ENCODE measurements at places on chromosomes 2 and 18.
A peak's percentile ranks its signal among the peaks of the same experiment; 100 is the strongest.

- no peak for DNase-seq
Measured at GRCh38 chr18:7023063-7023580, 94.5 kb downstream of the LAMA1 start.

DNA sequence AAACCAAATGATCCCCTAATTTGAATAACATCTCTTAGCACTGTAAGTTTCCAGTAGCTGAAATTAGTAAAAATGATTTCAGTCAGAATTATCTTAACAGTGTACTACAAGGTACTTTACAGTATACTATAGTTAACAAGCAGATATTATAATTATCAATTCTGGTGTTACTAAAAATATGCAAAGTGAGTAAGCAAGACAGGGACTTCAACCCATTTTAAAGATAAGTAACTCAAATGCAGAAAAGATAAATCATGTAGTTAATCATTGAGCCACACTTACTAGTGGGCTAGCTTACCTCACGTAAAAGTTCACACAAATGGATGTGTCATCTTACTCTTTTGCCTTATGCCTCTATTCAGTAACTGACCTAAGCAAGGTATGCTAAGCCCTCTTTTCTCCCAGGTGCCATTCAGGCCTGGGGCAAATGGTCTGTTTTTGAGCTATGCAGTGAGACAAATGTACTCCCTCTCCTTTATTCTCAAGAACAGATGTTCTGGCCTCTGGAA, 101.0 kb downstream of the NBAS start:
- no peak for DNase-seq

DNA sequence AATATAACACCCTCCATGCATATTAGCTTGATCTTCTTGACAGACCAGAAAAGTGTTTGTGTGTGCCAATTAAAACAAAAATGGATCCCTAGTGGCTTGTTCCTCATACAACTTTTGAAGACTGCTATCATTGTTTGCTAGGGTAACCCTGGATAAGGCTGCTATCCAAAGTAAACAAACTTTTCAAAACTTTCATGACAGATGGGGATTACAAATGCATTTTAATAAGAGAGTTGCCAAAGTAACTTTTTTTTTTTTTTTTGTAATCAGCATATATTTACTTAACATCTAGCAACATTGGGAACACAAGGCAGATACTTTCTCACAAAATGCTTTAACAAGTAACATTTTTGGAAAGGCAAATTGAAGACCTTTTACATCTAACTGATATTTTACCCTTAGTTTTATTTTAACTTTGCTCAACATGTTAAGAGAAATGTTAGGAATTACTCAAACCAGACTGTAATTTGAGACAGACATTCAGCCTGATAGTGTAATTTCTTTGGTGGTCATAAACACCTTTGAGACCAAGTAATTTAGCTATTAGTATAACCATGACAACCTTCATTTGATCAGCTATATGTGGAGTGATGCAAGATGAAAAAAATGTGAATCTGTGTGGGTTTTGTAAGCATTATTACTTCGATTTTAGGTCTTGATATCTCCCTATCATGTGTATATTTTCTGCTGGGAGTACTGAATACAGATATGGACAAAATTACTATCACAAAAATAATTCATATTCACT, 300.9 kb downstream of the ARHGAP15 start:
- peak; percentile 62 for DNase-seq

DNA sequence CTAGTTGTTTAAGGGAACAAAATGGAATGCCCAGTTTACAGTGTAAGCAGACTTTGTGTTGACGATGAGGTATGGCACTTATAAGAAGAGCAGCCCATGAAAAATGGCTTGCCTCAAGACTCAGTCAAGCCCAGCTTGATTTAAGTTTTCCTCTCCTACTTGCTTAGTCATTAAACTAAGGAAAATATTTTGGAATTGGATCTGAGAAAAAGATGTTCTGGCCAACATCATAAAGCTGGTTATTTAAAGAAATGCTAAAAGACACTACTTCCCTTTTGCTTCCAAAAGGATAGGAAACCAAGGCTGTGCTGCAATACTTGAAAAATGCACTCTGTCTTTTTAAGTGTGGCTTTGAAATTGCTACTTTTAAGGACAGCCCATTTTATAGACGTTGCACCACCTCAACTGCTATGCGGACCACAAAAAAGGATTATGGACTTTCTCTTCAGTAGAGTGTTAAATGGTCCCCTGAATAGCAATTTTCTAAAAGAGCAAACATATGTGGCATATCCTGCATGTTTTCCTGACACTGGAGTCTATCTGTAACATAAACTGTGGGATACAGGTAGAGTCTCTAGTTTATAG, 32.1 kb downstream of the CCDC141 start:
- peak; percentile 26 for DNase-seq

DNA sequence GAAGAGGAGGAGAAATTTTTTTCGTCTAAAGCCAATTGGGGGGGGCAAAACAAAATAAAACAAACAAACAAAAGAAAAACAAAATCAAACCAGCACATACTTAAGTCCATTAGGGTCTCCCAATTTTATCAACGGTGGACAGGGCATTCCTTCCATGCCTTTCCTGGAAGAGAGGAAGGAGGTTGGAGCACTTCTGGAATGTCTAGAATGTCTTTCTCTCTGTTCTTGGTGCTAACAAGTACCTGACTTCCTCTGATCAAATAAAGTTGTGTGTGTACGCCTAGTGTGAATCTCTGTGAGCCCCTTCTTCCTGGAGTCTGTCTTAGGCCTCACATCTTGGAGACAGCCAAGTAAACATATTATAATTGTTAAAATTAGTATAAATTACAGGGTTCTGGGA, 399.0 kb upstream of the LRRTM1 start:
- no peak for DNase-seq

GRCh38 chr2:99275882-99276281, 20.4 kb upstream of the LYG2 start:
- DNase-seq: no peak

GRCh38 chr2:142575561-142575960, 301.9 kb upstream of the KYNU start:
- no peak for DNase-seq

DNA sequence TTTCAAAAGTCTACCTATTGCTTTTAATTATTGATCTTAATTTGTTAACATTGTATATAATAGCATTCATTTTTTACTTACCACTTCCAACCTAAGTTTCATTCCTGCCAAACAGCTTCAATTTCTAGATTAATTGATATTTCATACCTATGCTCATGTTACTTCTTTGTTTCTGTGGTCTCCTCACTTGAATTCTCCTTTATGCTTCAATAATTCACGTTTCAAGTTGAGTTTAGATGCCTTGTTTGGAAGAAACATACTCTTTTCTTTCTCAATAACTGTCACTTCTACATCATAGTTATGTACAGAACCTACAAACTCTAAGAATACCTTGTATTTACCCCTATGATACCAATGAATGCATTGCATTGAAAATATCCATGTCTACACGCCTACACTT, 862.2 kb upstream of the LRATD1 start:
- DNase-seq: no peak

GRCh38 chr2:71460595-71461303, 7.4 kb downstream of the DYSF start:
- DNase-seq: peak; percentile 48

GRCh38 chr2:47205576-47206141, 50.6 kb upstream of the STPG4 start:
- peak; percentile 40 for DNase-seq

DNA sequence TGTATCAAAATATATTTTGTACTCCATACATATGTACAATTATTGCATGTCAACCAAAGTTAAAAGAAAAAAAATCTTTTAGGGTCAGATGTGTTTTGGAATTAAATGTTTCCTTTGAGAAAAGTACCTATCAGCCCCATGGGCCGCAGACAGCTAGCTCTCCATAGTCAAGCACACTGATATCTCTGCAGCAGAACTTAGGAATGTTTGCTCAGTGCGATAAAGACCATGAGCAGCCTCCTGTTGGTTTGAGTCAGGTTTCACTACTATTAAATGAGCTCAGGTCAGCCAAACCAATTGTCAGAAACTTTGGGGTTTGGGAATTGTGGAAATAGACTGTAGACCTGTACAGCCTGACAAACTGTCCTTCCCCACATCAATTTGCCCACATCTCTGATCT, 33.7 kb downstream of the LCT start:
- DNase-seq: no peak

GRCh38 chr2:157309878-157310277, 15.7 kb downstream of the ERMN start:
- DNase-seq: no peak

- no peak for DNase-seq
Measured at GRCh38 chr2:148052687-148053086, 31.8 kb downstream of the MBD5 start.

DNA sequence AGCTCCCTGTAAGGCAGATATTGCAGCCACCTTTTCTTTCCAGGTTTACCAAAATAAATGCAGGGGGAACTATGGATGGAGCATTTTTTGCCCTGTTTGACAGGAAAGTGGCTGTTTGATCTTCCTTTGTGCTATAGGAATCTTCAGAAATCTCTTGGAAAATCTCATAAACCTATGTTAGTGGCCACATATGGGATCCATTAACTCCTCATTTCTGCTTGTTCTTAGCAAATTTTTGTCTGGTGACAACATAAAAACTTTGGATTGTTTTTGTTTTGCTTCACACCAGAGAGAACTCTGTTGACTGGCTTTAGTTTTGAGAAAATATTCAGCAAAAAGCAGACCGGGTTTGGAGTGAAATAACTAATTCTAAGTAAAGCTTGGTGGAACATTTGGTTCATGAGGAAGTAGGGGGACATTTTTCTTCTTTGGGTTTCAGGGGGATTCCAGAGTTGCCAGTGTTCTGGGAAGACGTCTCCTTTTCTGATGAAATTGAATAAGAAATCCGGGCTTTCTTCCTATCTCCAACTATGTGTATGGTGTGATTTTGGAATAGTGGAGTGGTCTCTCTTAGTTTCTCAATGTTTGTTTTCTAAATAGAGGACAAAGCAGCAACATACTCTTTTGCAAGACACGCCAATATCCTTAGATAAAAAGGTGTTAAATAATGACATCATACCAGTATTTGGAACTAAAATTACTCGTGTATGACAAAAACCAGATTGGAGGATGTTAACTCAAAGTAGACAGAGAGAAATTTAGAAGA, 174.4 kb downstream of the ICOS start:
- peak; percentile 95 for DNase-seq

DNA sequence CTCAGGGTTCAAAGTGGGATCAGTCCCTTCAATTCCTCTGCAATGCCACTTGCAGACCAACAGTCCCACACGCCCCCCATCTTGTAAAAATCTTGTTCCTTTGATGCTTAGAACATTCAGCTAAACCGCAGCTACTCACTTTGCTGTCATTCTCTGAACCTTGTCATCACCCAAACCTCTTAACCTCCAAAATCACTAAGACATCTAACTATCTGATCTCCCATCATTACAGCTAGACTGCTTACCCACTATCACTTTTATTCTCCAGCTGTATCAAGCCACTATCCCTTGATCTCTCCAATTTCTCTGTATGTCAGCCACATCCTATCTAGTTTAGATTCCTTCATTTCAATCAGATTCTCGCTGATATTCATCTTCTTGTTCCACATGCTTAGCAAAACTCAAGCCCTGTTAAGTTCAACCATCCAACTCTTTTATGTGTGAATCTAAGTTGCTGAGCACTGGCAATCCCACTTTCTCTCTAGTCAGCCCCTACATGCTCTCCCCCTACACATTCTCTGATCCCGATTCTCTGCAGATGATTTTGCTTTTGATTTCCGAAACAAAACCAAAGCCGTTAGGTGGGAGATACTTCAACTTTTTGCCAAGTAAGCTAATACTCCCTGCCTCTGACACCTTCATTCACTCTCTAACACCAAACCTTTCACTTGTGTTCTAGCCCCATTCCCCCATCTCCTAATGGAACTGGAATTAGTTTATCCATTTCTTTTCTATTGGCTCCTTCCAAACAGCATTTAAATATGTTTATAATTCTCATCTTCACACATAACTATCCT, 4.6 kb downstream of the GTF3C2 start:
- no peak for DNase-seq

DNA sequence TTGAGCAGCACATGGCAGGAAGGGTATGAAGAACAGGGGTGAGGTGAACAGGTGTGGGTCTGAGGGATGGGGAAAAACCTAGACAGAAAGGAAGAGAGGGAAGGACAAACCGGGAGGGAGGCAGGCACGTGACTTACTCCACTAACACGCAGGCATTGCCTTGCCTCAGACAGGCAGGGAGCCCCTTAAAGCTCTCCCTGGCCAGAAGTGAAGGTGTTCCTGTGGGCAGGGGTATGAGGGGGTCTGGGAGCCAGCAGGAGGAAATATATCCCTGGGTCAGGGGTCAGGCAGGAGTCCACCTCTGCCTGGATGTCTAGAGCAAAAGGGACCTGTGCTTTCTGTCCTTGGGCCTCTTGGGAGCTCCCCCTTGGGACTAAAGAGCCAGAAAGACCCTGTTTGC, 135.3 kb upstream of the EPAS1 start:
- DNase-seq: no peak

DNA sequence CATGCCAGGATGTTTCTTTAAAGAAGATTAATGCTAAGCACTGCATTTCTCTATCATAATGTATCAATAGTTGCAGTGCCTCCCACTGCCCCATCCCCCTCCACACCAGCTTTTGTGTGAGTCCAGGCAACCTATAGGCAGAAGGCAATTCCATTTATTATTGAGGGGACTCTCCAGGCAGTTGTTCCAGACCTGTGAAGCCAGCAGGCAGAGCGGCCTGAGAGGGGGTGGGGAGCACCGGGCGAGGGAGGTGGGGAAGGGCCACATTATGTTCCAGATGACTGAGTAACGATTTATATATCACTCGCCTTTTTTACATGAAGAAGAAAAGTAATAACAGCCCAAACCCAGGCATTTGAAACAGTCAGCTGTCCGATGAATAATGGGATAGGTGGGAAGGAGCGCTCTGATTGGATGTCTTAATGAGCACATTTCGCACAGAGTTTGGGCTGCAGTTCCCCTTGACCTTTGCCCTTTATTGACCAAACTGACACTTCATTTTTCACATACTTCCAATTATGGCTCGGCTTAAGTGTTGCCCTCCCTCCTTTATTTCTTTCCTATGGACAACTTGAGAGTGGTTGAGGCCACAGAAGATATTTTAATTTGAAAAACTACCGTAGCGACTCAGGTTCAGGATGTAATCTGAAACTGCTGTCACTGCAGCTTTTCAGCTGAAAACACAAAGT, 34.4 kb downstream of the MEIS1 start:
- no peak for DNase-seq
